ENCODE measurements at places on chromosomes 3 and 15. TPM values are rescaled to one million over a fixed set of nuclear protein-coding genes. Genes with fewer than 3 reads are reported as not detected.

GRCh38 chr15:28099555-28100140 is 533 bp upstream of the OCA2 start:
- H3K4me1 ChIP-seq = peaks cover 6% of the 10 kb centered on the region
- DNase-seq = no peak
- H3K4me3 ChIP-seq = peak overlapping the region; percentile 27
- H3K36me3 ChIP-seq = no peaks in the 10 kb centered on the region
- H3K27ac ChIP-seq = no peak overlapping the region
- no peaks in the 10 kb centered on the region for H3K27me3 ChIP-seq

GRCh38 chr15:25673972-25674371 is 189.2 kb downstream of the ATP10A start:
- no peak overlapping the region for H3K4me3 ChIP-seq
- H3K27me3 ChIP-seq = no peaks in the 10 kb centered on the region
- peaks cover 20% of the 10 kb centered on the region for H3K4me1 ChIP-seq
- no peaks in the 10 kb centered on the region for H3K36me3 ChIP-seq
- no peak overlapping the region for H3K27ac ChIP-seq

DNA sequence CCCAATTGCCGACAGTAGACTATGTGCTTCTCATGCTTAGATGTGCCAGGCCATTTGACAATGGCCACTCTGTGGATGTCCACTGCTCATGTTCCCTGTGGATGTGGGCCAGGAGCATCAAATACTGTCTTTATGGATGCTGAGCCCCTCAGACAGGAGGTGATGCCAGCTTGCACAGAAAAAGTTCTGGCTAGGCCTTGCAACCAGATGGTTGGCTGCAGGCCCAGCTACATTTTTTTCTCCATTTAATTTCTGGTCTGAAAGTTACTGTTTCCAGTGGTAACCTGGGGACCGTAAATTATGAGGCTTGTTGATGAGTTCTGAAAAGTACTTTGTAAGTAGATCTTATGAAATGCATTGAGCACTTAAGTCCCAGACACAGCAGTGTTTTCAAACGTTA is 228.5 kb downstream of the CHL1 start:
- no peaks in the 10 kb centered on the region for H3K27me3 ChIP-seq
- no peaks in the 10 kb centered on the region for H3K36me3 ChIP-seq
- H3K27ac ChIP-seq = no peak overlapping the region
- DNase-seq = no peak
- H3K4me3 ChIP-seq = no peak overlapping the region

- DNase-seq = no peak
- no peak overlapping the region for H3K4me3 ChIP-seq
- H3K4me1 ChIP-seq = peaks cover 30% of the 10 kb centered on the region
- H3K27me3 ChIP-seq = no peaks in the 10 kb centered on the region
Observed at GRCh38 chr3:129493206-129493605, 35.2 kb upstream of the RHO start.

- no peak overlapping the region for H3K27ac ChIP-seq
- peaks cover 16% of the 10 kb centered on the region for H3K4me1 ChIP-seq
- no peaks in the 10 kb centered on the region for H3K36me3 ChIP-seq
- peak overlapping the region; percentile 60 for H3K4me3 ChIP-seq
Observed at GRCh38 chr15:61227269-61227949, 1.7 kb downstream of the RORA start.

- H3K4me3 ChIP-seq = no peak overlapping the region
- no peak overlapping the region for H3K27ac ChIP-seq
- H3K27me3 ChIP-seq = no peaks in the 10 kb centered on the region
- DNase-seq = no peak
- peaks cover 33% of the 10 kb centered on the region for H3K4me1 ChIP-seq
Observed at GRCh38 chr3:170154084-170154483, 27.4 kb downstream of the PHC3 start.

DNA sequence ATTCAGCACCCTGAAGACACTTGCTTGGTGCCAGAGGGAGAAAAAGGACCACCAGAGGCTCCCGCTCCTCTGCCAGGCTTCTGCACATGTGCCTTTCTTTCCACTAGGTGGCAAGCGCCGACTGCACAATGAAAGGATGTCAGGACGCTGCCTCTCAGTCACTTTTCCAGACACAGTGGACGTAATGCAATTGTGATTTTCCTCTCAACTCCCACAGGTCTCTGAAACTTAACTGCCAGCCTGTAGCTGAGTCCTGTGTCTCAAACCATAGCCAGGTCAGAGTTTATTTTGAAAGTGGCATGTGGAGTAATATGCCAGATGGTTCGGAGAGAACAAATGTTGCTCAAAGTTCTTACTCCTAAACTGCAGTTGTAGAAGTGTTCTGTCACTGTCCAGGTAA is 162.9 kb downstream of the ITPR1 start:
- no peak overlapping the region for H3K4me3 ChIP-seq
- peaks cover 18% of the 10 kb centered on the region for H3K4me1 ChIP-seq
- H3K36me3 ChIP-seq = peaks cover 81% of the 10 kb centered on the region
- no peak overlapping the region for H3K27ac ChIP-seq
- no peaks in the 10 kb centered on the region for H3K27me3 ChIP-seq

GRCh38 chr3:196889844-196890708 is 22.4 kb downstream of the SENP5 start:
- H3K36me3 ChIP-seq = peaks cover 31% of the 10 kb centered on the region
- H3K27ac ChIP-seq = no peak overlapping the region
- H3K4me1 ChIP-seq = peaks cover 18% of the 10 kb centered on the region

DNA sequence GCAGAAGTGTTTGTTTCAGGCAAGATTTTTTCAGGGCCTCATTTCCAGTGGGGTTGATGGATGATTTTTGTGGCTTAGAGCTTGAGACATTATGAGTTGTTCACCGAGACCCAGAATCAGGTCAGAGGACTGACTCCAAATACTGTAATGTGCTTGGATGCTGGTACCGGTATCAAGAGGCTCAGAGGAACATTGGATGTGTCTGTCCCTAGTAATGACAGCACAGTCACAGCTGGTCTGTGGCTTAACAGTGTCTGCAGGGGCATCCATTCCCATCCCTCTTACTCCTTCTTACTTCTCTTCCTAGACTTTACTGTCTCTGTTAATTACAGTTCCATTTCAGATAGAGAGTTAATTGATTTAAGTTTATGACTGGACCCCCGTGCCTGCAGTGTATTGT is 107.8 kb downstream of the PTPRG start:
- H3K36me3 ChIP-seq = no peaks in the 10 kb centered on the region
- H3K4me1 ChIP-seq = peaks cover 12% of the 10 kb centered on the region
- H3K27ac ChIP-seq = no peak overlapping the region
- DNase-seq = no peak
- no peaks in the 10 kb centered on the region for H3K27me3 ChIP-seq

DNA sequence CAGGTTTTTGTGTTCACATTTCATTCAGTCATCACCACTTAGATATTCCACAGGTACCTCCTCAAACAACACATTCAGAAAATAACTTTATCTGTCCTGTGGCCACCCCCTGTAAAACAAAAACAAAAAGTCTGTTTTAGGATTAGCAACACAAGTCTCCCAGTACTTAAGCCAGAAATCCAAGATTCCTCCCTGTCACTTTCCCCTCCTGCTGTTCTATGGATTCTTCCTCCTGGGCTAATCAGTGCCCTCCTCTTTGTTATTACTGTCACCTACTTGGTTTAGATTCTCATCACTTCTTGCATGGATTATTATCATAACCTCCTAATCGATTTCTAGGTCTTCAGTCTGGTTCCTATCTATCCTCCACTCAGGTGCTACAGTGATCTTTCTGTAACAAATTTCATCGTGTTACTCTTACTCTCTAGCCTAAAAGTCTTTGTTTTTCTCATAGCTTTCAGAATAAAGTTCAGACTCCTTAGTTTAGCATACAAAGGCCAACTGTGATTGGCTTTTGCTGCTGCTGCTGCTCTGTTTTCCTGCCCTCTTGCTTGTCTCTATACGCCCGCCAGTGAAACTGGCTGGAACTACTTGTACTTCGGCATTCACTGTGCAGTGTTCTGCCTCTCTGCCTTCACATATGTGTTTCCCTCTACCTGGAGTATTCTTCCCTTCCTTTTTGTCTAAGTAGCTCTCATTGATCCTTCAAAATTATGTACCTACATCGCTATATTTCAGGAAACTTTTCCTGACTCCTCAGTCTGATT is 32.2 kb downstream of the PPP2R3A start:
- no peak overlapping the region for H3K4me3 ChIP-seq
- H3K36me3 ChIP-seq = no peaks in the 10 kb centered on the region
- H3K4me1 ChIP-seq = peaks cover under 1% of the 10 kb centered on the region
- H3K27me3 ChIP-seq = no peaks in the 10 kb centered on the region
- no peak for DNase-seq

- H3K36me3 ChIP-seq = no peaks in the 10 kb centered on the region
- H3K27me3 ChIP-seq = no peaks in the 10 kb centered on the region
- no peak for DNase-seq
Observed at GRCh38 chr3:174362556-174362955, 496.6 kb upstream of the NAALADL2 start.

GRCh38 chr15:78641749-78642275 is 802 bp upstream of the CHRNB4 start:
- DNase-seq = no peak
- no peaks in the 10 kb centered on the region for H3K36me3 ChIP-seq
- H3K27me3 ChIP-seq = peaks cover 24% of the 10 kb centered on the region
- peaks cover 8% of the 10 kb centered on the region for H3K4me1 ChIP-seq
- no peak overlapping the region for H3K4me3 ChIP-seq

- no peak overlapping the region for H3K4me3 ChIP-seq
- no peaks in the 10 kb centered on the region for H3K27me3 ChIP-seq
- no peaks in the 10 kb centered on the region for H3K4me1 ChIP-seq
- H3K36me3 ChIP-seq = no peaks in the 10 kb centered on the region
- no peak overlapping the region for H3K27ac ChIP-seq
- DNase-seq = no peak
Observed at GRCh38 chr15:70627734-70628548, 135.4 kb downstream of the UACA start.

DNA sequence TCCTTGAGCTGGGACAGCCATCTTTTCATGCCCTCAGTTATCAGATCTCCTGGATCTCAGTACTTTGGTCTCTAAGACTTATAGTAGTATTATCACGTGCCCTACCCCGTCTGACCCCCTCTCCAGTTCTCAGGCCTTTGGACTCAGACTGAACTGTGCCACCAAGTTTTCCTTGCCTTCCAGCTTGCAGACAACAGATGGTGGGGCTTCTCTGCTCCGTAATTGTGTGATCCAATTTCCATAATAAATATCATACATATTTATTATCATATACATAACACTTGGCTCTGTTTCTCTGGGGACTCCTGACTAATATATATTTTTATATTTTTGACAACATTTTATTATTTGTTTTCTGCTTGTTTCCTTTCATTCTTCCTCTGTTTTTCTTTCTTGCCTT is 458.8 kb upstream of the SEMA6D start:
- H3K27me3 ChIP-seq = no peaks in the 10 kb centered on the region
- no peaks in the 10 kb centered on the region for H3K36me3 ChIP-seq
- no peaks in the 10 kb centered on the region for H3K4me1 ChIP-seq
- no peak for DNase-seq

- no peaks in the 10 kb centered on the region for H3K4me1 ChIP-seq
- H3K4me3 ChIP-seq = no peak overlapping the region
- no peaks in the 10 kb centered on the region for H3K27me3 ChIP-seq
- H3K36me3 ChIP-seq = no peaks in the 10 kb centered on the region
- H3K27ac ChIP-seq = no peak overlapping the region
Observed at GRCh38 chr3:99468918-99469317, 169.5 kb upstream of the COL8A1 start.

DNA sequence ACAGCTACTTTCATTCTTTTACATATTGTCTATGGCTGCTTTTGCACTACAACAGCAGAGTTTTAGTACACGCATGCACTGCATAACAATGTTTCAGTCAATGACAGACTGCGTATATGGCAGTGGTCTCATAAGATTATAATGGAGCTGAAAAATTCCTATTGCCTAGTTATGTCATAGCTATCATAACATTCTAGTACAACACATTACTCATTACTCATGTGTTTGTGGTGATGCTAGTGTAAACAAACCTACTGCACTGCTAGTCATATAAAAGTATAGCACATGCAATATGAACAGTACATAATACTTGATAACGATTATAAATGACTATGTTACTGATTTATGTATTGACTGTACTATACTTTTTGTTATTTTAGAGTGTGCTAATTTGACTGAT is 47.9 kb downstream of the QTRT2 start:
- H3K27ac ChIP-seq = no peak overlapping the region
- H3K36me3 ChIP-seq = no peaks in the 10 kb centered on the region
- H3K27me3 ChIP-seq = peaks cover 5% of the 10 kb centered on the region
- no peaks in the 10 kb centered on the region for H3K4me1 ChIP-seq

DNA sequence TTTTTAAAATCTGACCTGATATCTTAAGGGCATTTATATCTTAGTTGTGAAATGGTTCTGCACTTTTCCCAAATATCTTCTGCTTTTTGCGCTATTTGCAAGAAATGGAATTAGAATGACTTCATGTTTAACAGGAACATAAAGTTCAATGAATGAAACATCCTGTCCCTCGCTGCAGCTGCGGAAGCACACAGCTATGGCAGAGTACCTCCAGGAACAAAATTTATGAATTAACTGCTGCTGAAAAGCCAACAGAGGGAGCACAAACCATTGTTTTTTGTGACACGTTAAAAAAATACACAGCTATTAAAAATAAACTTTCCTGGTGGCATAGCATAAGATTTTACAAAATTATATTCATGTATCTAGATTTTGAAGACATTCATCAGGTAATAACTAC is 404.4 kb upstream of the MDFIC2 start:
- H3K4me3 ChIP-seq = no peak overlapping the region
- DNase-seq = peak; percentile 14
- H3K27me3 ChIP-seq = no peaks in the 10 kb centered on the region
- H3K36me3 ChIP-seq = no peaks in the 10 kb centered on the region
- no peaks in the 10 kb centered on the region for H3K4me1 ChIP-seq
- no peak overlapping the region for H3K27ac ChIP-seq

DNA sequence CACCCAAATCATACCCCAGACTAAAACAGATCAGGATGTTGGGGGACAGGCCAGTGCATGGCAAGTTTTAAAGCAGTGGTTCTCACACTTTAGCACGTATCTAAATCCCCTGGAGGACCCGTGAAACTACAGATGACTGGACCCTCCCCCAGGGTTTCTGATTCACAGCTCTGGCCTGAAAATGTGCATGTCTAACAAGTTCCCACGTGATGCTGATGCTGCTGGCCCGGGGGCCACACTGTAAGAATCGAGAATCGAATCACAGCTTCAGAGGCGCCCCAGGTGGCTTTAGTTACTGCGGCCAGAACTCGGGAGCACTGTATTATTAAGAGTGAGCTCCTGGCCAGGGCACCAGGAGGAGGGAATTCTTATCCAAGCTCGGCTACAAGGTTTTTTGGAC is 11.6 kb downstream of the ADAMTS17 start:
- no peak overlapping the region for H3K4me3 ChIP-seq
- H3K4me1 ChIP-seq = no peaks in the 10 kb centered on the region
- no peak for DNase-seq
- H3K36me3 ChIP-seq = no peaks in the 10 kb centered on the region

GRCh38 chr15:42270996-42271395 is 2.0 kb upstream of the GANC start:
- DNase-seq = no peak
- H3K4me3 ChIP-seq = no peak overlapping the region
- peaks cover 44% of the 10 kb centered on the region for H3K36me3 ChIP-seq
- peaks cover 50% of the 10 kb centered on the region for H3K4me1 ChIP-seq
- H3K27ac ChIP-seq = no peak overlapping the region
- H3K27me3 ChIP-seq = no peaks in the 10 kb centered on the region

GRCh38 chr3:68483041-68483440 is 449.3 kb downstream of the TAFA4 start:
- no peak overlapping the region for H3K4me3 ChIP-seq
- H3K36me3 ChIP-seq = no peaks in the 10 kb centered on the region
- H3K27ac ChIP-seq = no peak overlapping the region
- H3K27me3 ChIP-seq = no peaks in the 10 kb centered on the region

Gene TXNRD3
- 4.7 TPM for total RNA-seq

Gene ANKRD63
- total RNA-seq = 1.9 TPM

Gene PARP16
- total RNA-seq = 5.0 TPM

Gene MYO5A
- total RNA-seq = 7.3 TPM

Gene C3orf33
- 7.3 TPM for total RNA-seq

Gene NOX5
- 0.17 TPM for total RNA-seq
